ENCODE measurements at places on chromosomes 3 and 15. TPM values are rescaled to one million over a fixed set of nuclear protein-coding genes. Genes with fewer than 3 reads are reported as not detected.

Gene GNAT1
- not detected for total RNA-seq

Gene IGSF10
- total RNA-seq = 2.5 TPM

Gene LDHAL6B
- total RNA-seq = not detected

Gene TAGLN3
- not detected for total RNA-seq

Gene RTP1
- total RNA-seq = not detected

Gene MYL3
- total RNA-seq = 557 TPM

Gene ANKUB1
- total RNA-seq = not detected

Gene CCR2
- total RNA-seq = 3.9 TPM

Gene MYLK
- 116 TPM for total RNA-seq

Gene TGM4
- not detected for total RNA-seq

Gene TP63
- total RNA-seq = 0.31 TPM

Gene SHF
- 8.6 TPM for total RNA-seq

Gene PPP1R14D
- total RNA-seq = not detected

Gene ZNF502
- 3.4 TPM for total RNA-seq

Gene GCNT3
- total RNA-seq = not detected

Gene HYKK
- 5.5 TPM for total RNA-seq

Gene CAND2
- 51.0 TPM for total RNA-seq

Gene LMAN1L
- total RNA-seq = 72.9 TPM

Gene PLD1
- total RNA-seq = 67.8 TPM

Gene SLC27A2
- 0.74 TPM for total RNA-seq

Gene LMCD1
- total RNA-seq = 52.9 TPM
